ENCODE measurements at places on chromosomes 16 and 17.

GRCh38 chr17:28956112-28956511, 4.8 kb upstream of the PHF12 start:
- DNase-seq = no peak

GRCh38 chr16:23687034-23687808, 8.5 kb downstream of the PLK1 start:
- DNase-seq = no peak

- DNase-seq = no peak
Measured at GRCh38 chr17:79331492-79331891, 256.9 kb downstream of the ENGASE start.

DNA sequence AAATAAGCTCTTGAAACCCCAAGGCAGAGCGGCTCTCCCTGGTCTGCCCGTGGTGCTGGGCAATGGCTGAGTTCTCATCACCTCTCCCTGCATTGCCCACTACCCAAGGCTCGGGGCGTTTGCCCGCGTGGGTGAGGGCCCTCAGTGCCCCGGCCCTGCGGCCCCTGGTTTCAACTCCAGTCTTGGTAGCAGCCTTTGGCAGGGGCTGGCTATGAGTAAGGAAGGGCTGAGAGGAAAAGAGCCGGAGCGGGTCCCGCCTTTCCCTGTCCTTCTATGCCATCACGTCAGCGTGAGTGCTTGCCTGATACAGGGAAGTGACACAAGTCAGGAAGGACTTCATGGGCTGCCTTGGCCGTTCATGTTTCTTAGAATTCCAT, 71.7 kb upstream of the CBX4 start:
- DNase-seq = no peak

GRCh38 chr16:53952215-53953208, 248.6 kb downstream of the FTO start:
- DNase-seq = no peak

GRCh38 chr17:74386386-74386785, 19.1 kb downstream of the GPR142 start:
- no peak for DNase-seq

GRCh38 chr16:88667461-88667860, 4.6 kb upstream of the MVD start:
- no peak for DNase-seq

Data from activated T-cell treated with anti-CD3 and anti-CD28 coated beads for 1 hour (primary cell).